Amygdala (tissue), 56 donors: ENCODE measurements at places on chromosomes 13 and 19.

- no peak for DNase-seq
Observed at GRCh38 chr13:45704854-45705695, 3.0 kb downstream of the CBY2 start.

- DNase-seq = no peak
Observed at GRCh38 chr19:10514211-10515145, 2.8 kb downstream of the S1PR5 start.

GRCh38 chr13:78241278-78241919 lies 322.8 kb upstream of the EDNRB start:
- DNase-seq = no peak

DNA sequence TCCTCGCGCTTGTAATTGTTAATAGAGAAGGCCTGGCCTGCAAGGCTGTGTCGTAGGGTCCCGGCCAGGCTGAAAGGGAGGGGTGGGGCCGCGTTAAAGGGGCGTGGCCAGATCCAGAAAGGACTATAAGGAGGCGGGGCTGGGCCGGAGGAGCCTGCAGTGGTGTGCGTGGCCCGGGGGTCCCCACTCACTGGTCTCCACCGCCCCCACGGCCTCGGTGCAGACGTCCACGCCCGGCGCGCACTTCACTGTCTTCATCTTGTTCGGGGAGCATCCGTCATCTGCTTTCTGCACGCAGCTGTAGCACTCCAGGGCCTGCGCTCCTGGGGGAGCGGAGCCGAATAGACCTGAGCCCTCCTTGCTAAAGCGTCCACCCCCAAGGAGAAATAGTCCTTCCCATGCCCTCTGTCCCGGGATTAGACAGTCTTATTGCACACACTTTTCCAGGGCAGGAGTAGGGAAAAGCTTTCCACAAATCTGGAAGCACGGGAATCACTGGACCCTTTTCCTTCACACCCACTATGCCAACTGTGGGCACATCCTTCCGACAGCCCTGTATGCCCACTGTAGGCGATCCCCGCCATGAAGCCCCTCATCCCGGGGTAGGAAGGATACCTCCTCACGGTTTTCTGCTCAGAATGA lies 1.2 kb downstream of the LYPD3 start:
- DNase-seq = peak; percentile 67

- no peak for DNase-seq
Observed at GRCh38 chr19:1593501-1593772, 772 bp upstream of the MBD3 start.
